ENCODE measurements at places on chromosomes 6 and 20. TPM values are rescaled to one million over a fixed set of nuclear protein-coding genes. Genes with fewer than 3 reads are reported as not detected.

The DEFB124 gene
- total RNA-seq = 2.1 TPM

The CST4 gene
- total RNA-seq = not detected

The BEND3 gene
- 0.60 TPM for total RNA-seq

The TRMT6 gene
- 2.9 TPM for total RNA-seq

The PROKR2 gene
- not detected for total RNA-seq

The C4B gene
- total RNA-seq = 48.8 TPM

The COL19A1 gene
- under 0.01 TPM for total RNA-seq

The TP53TG5 gene
- not detected for total RNA-seq

The CD40 gene
- 3.3 TPM for total RNA-seq

The NMBR gene
- not detected for total RNA-seq

The RUNX2 gene
- 6.3 TPM for total RNA-seq

The CSE1L gene
- 31.5 TPM for total RNA-seq

The HLA-DOB gene
- 2.2 TPM for total RNA-seq

The GPSM3 gene
- 0.26 TPM for total RNA-seq

The RBBP8NL gene
- not detected for total RNA-seq

The GNMT gene
- not detected for total RNA-seq

The SLC13A3 gene
- 1.5 TPM for total RNA-seq

The CDH4 gene
- total RNA-seq = 0.82 TPM
